ENCODE measurements at places on chromosomes 12 and 14. TPM values are rescaled to one million over a fixed set of nuclear protein-coding genes. Genes with fewer than 3 reads are reported as not detected.
A peak's percentile ranks its signal among the peaks of the same experiment; 100 is the strongest.

DNA sequence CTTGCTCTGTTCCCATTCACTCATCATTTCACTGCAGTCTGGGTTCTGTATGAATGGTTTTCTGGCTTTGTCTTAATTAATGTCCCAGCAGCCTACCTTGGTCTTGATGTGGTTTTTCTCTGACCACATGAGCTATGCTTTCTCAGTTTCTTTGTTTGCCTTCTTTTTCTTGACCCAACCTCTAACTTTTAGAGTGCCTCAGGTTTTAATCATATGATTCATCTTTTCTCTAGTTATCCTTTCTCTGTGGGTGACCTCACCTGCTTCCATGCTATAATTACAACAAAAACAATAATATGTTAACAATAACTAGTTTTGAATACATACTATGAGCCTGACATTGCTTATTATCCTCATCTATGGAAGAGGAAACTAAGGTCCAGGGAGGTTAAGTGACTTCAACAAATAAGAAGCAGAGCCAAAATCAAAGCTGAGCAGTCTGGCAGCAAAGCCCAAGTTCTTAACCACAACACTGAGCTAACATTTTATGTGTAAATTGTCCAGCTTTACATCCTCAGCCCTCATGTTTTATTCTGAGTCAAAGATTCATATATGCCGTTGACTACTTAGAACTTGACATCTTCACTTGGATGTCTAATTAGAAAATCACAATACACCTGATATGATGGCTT, 4.7 kb upstream of the EPYC start:
- DNase-seq = no peak

DNA sequence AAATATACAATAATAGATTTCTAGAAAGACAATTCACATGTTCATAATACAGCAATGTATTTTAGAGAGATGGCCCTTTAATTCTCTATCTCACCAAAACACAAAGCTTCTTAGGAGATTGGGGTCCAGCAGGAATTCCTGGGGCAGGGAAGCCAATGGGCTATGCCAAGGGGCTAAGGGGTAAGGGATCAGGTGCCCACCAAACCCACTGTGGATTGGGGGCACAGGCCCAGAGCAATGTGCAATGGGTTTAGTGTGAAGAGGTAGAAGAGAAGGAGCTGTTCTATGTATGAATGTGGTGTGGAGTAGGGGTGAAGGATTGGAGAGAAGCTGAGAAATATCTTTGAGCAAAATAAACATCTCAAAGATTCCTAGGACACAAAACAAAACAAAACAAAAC, 2.6 kb downstream of the HOXC13 start:
- DNase-seq = no peak

- DNase-seq = no peak
Observed at GRCh38 chr12:120388691-120389481, 19.9 kb upstream of the MSI1 start.

KRT5 gene
- not detected for polyA plus RNA-seq

SRRM4 gene
- not detected for polyA plus RNA-seq

- DNase-seq = no peak
Observed at GRCh38 chr14:101276309-101277091, 284.8 kb upstream of the DIO3 start.

GRCh38 chr12:19461999-19462398, 22.7 kb downstream of the AEBP2 start:
- DNase-seq = no peak

DNA sequence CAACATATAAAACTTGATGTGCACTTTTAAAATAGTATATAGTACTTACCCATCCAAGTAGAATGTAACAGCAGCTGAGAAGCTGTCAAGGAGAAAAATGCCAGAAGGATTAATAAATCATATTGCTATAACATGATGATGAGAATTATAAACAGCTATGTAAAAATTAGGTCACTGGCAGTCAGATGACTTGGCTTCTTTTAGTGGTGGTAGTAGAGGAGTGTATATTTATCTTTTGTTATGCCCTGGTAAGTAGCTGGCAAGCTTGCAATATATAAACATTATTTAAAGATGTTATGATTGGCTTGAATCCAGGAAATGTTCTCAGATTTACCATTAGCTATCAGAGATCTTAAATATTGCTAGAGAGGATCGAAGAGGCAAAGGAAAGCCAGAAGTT, 471.0 kb upstream of the MGAT4C start:
- no peak for DNase-seq

ARHGEF40 gene
- 78.8 TPM for polyA plus RNA-seq

DNA sequence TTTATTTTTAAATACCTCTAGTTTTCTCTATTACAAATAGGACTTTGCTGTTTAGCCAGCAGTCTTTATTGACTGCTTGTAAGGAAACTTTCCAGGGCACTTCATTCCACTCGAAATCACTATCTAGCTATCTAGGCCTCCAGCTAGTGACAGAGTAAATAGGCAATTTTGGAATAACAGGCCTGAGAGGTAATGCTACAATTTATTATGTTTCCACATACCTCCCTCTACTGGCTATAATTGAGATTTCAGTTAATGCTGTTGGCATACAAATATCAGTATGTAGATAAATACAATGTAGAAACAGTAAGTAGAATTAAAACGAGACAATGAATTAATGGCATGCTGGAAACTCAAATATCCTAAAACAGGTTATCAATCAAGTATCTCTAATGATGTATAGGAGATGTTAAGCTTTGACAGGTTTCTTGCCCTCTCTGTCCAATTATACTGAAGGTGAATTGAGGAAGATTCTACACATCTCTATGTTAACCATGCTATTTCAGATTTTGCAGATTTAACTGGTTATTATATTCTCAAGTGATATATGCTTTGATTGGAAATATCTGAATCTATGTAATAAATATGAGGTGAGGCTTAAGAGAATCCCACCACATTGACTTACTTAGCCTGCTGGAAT, 7.2 kb downstream of the DTD2 start:
- no peak for DNase-seq

DNA sequence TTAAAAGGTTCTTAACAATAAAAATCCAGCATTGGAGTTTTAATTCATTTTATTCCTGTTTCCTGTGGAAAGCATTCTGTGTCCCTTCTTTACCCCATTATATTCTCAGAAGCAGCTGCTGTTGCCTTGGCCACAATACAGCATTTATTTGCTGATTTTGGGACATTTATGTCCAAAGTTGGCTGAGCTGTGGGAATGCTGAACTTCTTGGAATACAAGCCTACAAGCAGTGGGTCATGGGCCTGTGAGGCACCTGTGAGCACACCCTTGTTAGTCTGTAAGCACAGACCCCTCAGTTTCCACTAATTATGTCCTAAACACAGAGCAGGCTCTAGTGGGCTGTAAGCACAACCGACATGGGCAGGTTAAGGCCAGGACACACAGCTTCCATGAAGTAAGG, 122.2 kb upstream of the IGF1 start:
- DNase-seq = peak; percentile 14

CLEC4D gene
- polyA plus RNA-seq = 0.30 TPM

DNA sequence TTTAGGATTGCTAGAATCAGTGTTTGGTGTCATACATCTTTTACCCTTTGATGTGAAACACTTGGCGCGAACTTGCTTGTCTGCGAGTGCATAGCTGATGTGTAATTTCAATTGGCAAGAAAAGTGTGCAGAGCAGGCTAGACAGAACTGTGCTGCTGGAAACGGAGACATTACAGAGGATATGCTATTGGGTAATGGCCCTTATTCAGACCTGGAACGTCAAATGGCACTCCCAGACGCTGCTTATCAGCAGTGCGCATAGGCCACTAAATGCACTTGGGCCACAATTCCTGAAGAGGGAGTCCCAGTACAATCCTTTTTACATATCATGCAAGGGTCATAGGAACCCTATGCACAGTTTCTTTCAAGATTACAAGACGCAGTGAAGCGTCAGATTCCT, 15.7 kb upstream of the SLC10A1 start:
- DNase-seq = no peak

TTC6 gene
- polyA plus RNA-seq = 0.27 TPM

GRCh38 chr14:36655963-36656686, 5.5 kb upstream of the PAX9 start:
- DNase-seq = no peak

GRCh38 chr12:104006929-104007328, 41.3 kb downstream of the TDG start:
- DNase-seq = no peak

RPGRIP1 gene
- 0.37 TPM for polyA plus RNA-seq

GRCh38 chr12:117850048-117850447, 118.7 kb downstream of the KSR2 start:
- no peak for DNase-seq

MEG3 gene
- polyA plus RNA-seq = 309 TPM

DNA sequence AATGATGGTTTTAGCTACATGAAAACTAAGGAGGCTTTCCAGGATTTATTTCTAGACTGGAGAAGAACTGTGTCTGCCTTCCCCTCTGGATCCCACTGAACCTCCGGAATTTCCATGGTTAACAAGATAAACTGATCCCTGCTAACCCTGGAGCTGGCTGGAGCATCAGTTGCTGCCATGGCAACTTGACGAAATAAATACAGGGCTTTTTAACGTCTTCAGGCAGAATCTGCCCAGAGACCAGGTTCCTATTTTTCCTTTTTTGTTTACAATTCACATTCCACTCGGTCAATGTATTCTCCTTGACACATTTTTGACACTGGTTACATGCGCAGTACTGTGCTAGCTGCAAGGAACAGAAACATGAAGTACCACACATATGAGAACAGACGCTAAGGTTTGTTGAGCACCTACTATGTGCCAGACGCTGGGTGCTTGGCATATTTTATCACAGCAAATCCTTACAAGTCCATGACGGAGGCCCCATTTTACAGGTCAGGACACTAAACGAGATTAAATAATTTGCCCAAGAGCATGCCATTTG, 1.7 kb downstream of the C14orf132 start:
- DNase-seq = no peak

DNA sequence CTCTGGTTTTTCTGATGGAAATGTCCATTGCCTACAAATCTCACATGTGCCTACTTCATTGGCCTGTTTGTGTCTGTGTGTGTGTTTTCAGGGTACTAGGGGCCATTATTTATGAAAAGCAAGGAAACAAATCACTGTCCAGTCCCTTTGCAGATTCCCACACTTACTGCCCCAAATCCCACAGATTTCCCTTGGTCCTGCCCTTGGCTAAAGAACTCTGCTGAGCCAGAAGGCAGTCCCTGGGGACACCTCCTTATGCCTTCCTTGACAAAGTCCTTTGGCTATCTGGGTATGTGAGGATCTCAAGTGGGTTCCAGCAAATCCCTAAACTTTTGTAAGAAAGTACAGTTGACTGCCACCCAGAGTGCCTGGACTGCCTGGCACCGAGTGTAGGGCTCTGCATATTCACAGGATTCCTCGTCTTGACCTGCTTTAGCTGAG, 388.1 kb downstream of the BCAT1 start:
- no peak for DNase-seq

DDX55 gene
- polyA plus RNA-seq = 37.5 TPM

GRCh38 chr14:74579447-74580274, 32.4 kb downstream of the LTBP2 start:
- no peak for DNase-seq

DNA sequence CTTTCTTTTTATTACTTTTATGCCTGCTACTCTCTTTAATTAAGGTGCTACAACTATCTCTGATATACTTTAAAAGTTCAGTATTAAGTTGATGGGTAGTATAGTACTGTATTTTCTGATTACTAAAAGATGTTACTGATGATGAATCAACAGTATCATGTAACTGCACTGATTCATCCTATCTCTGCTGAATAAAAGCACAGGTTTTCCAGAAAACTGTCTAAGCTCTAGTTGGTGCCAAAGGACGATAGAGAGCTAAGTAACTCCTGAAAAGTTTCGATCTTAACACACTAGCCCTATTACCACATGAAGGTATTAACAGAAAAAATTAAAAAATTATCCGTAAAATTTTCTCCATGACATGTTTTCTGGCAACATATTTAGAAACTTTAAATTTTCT, 2.1 kb downstream of the SCAF11 start:
- no peak for DNase-seq

- peak; percentile 39 for DNase-seq
Observed at GRCh38 chr14:85535991-85536832, 6.3 kb downstream of the FLRT2 start.

GRCh38 chr12:111868676-111869588, 26.9 kb downstream of the MAPKAPK5 start:
- no peak for DNase-seq

- no peak for DNase-seq
Observed at GRCh38 chr12:58741226-58741625, 179.1 kb downstream of the LRIG3 start.

CAND1 gene
- polyA plus RNA-seq = 198 TPM

DNA sequence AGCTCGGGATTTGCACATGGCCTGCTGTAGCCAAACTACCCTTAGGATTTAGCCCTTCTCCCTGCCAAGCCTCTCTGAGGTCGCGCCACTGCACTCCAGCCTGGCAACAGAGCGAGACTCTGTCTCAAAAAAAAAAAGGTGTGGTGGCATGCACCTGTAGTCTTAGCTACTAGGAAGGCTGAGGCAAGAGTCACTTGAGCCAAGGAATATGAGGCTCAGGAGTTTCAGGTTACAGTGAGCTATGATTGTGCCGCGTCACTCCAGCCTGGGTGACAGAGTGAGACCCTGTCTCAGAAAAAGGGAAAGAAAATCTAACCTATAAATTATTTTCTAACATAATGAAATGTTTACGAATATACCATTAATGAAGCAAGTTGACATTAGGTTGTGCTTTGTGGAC, 29.7 kb downstream of the ESRRB start:
- no peak for DNase-seq

GRCh38 chr12:46679754-46680153, 146.0 kb downstream of the SLC38A4 start:
- DNase-seq = no peak

MAP1LC3B2 gene
- 10.4 TPM for polyA plus RNA-seq

KRT75 gene
- polyA plus RNA-seq = not detected

WDHD1 gene
- 15.3 TPM for polyA plus RNA-seq

GRCh38 chr14:34872822-34873588, 2.2 kb downstream of the BAZ1A start:
- DNase-seq = peak; percentile 70

- DNase-seq = peak; percentile 55
Observed at GRCh38 chr14:24368562-24369252, 723 bp downstream of the NFATC4 start.

CIROP gene
- 0.05 TPM for polyA plus RNA-seq

DNA sequence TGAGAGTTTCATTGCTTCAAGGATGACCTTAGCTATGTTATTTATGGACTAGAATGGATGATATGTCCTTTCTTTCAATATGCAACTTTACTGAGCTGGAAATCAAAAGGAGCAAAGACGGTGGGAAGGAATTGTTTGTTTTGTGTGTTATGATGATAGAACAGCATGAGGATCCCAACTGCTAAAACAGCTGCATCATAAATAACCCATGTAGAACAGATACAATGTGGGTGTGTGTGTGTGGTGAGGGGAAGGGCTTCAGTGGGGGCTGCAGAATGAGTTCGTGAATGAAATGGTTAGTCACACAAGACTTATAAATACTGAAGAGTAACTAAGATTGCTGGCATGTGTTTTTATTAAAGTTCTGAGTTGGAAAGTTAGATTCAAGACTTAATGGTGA, 80.1 kb downstream of the DACT1 start:
- no peak for DNase-seq

- peak; percentile 41 for DNase-seq
Observed at GRCh38 chr14:52950898-52951680, at the start of gene FERMT2. FERMT2 (minus strand) TSS chr14:52951050; CDS start chr14:52950568, 482 bp downstream.

Measured in left renal cortex interstitium (tissue), 4 donors.